Cerebellum (tissue), 4 donors: ENCODE measurements at places on chromosomes 7 and 10. TPM values are rescaled to one million over a fixed set of nuclear protein-coding genes. Genes with fewer than 3 reads are reported as not detected.

TAF5 gene
- total RNA-seq, result 6.9 TPM

DNA sequence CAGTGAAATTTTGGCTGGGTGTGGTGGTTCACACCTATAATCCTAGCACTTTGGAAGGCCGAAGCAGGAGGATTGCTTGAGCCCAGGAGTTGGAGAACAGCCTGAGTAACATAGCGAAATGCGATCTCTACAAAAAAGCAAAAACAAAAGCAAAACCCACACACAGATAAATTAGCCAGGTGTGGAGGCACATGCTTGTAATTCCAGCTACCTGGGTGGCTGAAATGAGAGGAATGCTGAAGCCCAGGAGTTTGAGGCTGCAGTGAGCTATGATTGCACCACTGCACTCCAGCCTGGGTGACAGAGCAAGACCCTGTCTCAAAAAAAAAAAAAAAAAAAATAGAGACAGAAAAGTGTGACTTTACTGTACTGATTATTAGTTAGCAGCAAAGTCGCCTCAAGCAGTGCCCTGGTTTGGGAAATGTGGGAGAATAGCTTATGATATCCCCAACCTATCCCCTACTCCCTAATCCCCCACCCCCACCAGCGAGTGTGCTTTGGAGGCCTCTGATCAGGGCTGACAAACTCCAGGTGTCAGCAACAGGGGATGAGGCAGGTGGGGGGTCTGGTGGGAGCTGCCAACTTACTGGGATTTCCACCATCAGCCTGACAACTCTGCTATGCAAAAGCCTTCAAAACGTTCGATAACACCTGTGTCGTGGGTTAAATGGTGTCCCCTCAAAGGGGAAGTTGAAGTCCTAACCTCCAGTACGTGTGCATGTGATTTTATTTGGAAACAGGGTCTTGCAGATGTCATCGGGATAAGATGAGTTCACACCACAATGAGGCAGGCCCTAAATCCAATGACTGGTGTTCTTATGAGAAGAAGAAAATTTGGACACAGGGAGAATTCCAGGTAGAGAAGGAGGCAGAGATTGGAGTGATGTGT is 124.7 kb upstream of the SDK1 start:
- DNase-seq, result no peak

GRCh38 chr7:155292680-155293226 is 4.9 kb upstream of the INSIG1 start:
- no peak for DNase-seq

DNA sequence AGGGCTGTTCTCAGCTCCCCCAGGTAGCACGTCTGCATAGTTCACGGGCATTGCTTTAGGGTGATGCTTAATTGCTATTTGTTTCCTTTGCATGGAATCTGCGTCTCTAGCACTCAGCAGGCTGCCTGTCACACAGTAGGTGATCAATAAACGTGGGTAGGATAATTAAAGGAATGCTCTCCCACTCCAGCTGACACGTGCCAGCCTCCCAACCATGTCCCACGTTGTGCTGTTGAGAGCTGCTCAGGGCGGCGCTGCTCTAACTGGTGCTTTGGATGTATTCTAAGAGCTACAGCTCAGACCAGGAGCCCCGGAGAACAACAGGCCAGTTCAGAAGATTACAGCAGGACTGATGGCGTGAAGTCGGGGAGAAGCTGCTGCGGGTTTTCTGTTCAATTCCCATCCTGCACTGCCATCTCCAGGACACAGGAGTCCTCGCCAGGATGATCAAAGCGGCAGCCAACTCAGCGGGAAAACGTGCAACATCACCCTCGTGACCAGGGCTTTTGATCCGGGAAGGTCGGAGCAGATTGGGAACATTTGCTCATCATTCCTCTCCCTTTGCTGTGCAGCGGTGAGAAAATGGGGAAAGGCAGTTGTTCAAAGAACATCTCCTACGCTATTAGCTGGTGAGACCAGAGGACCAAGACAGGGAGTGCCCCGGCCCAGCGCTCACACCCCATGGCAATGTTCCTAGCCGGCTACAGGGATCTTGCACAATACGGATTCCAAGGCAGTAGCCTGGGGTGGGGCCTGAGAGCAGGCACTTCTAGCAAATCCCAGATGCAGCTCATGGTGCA is 50.5 kb upstream of the FOXK1 start:
- DNase-seq, result peak; percentile 79

- no peak for DNase-seq
Observed at GRCh38 chr7:77565917-77566316, 28.8 kb downstream of the PTPN12 start.

- DNase-seq, result no peak
Observed at GRCh38 chr7:157670490-157671357, 333.9 kb downstream of the DNAJB6 start.
